ENCODE measurements at places on chromosomes 3 and 15. TPM values are rescaled to one million over a fixed set of nuclear protein-coding genes. Genes with fewer than 3 reads are reported as not detected.

GRCh38 chr3:71047616-71048531 lies 535.7 kb downstream of the FOXP1 start:
- DNase-seq = no peak

DNA sequence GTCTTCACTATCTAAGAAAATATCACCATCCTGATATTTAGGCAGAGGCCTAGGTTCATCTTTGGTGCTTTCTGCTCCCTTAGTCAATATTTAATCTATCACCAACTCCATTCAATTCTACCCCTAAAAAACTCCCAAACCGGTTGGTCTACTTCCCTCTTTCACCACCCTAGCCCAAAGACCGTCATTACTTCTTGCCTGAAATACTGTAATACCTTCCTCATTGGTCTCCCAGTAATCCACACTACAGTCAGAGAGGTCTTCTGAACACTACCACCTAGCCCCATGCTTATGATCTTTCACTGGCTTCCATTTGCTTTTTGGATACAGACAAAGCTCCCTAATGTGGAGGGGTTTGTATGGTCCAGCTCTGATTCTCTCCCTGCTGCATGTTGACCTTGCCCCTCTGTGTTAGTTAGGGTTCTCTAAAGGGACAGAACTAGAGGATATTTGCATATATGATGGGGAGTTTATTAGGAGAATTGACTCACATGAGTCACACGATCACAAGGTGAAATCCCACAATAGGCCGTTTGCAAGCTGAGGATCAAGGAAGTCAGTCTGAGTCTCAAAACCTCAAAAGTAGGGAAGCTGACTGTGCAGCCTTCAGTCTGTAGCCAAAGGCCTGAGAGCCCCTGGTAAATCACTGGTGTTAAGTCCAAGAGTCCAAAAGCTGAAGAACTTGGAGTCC lies 36.4 kb upstream of the ATP2C1 start:
- no peak for DNase-seq

DNA sequence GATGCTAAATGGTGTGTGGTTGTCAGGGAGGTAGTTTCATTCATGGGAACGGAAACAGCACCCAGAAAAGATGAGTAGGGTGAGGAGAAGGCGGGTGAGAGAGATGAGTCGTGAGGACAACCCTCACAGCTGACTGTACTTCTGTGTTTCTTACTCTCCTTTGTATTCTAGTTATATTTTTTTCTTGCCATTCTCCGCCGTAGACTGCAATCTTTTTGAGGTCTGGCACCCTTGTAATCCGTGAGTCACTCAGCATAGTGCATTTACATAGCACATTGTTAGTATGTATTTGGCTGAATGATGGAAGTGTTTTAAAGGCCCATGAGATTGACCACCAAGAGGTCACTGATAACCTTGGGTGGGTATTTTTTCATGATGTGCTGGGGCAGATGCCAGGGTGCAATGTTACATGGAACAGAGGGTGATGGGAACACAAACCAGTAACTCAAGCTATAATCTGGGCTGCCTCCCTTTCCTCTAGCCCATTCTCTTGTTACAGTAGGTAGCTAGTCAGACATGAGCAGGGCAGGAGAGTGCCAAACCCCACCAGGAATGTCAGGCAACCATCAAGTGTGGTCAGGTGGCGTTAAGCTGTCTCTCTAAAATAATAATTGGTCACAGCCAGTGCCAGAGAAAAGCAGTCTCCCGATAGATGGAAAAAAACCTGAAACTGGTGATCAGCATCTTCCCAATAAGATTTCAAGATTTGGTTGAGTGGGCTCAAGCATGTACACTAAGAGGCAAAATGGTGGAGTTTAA lies 18.8 kb upstream of the DGKG start:
- DNase-seq = no peak

The CIDEC gene
- total RNA-seq = not detected

- no peak for DNase-seq
Observed at GRCh38 chr3:55897573-55898224, 410.6 kb upstream of the WNT5A start.

GRCh38 chr3:97860364-97860763 lies 38.6 kb downstream of the CRYBG3 start:
- DNase-seq = no peak

DNA sequence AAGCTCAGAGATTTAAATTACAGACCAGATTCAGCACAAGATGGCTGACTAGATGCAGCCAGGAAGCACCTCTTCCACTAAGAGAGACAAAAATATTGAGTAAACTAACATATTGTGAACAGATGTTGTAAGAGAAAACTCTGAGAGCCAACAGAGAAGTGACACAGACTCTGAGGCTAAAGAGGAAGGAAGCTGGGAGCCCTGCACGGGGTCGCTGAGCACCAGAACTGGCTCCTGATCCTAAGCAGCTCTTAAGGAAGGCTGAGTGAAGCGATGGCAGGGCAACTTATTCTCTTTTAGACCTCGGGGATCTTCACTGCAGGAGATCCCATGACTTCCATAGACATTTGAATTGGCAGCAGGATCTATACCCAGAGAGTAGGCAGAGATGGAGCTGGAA lies 578.0 kb upstream of the GRM7 start:
- no peak for DNase-seq

GRCh38 chr3:172991424-172991996 lies 149.5 kb downstream of the SPATA16 start:
- no peak for DNase-seq

DNA sequence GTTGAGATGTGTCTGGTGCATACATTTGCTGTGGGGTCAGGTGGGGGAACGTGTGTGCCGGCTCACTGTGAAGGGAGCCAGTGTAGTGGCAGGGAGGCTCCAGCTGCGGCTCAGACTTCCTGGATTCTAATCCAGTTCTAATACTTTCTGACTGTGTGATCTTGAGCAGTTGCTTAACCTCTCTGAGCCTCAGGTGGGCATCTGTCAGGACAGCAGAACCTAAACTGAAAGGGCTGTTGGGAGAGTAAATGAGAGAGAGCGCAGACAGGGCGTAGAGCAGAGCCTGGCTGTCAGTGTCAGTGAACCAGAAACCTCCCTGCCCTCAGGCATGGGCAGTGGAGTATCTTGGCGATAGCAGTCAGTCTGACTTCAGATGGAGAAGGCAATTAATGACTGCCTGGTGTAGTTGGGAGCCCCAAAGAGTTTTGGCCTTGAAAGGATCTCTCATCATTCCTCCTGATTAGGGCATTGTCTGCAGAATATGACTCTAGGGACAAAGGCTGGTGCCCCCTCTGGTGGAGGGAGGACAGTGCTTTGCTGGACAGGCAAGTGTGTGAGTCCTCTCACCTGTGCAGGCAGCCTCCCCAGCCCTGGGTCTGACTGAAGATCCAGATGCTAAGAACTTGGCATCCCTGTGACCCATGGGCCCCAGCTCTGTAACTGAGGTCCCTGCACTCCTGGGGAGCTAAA lies 9.6 kb downstream of the KBTBD13 start:
- DNase-seq = no peak

The EIF4E3 gene
- total RNA-seq = 29.7 TPM

DNA sequence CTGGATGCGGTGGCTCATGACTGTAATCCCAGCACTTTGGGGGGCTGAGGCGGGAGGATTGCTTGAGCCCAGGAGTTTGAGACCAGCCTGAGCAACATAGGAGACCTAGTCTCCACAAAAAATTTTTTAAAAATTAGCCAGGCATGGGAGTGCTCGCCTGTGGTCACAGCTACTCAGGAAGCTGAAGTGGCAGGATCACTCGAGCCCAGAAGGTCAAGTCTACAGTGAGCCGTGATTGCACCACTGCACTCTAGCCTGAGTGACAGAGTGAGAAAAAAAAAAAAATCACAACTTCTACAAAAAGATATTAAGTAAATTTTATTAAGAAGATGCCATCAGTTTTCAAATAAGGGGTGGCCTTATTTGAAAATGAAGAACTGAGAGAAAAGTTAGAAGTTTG lies 11.9 kb upstream of the PLA2G4D start:
- no peak for DNase-seq

DNA sequence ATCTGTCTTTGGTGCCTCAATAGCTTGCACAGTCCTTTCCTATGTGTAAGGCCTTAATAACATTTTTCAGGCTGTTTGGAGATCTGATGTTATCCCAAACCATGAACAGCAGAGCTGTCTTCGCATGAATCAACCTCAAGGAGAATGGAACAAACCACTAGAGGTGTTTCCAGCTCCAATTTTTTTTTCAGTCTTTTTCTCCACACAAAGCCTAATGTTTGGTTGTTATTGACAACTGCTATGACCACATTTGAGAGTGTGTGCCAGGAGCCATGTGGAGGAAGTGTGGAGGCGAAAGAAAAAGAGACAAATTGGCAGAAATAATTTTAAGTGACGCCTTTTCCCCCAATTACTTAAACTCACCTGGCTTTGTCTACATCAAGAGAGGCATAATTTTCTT lies 38.7 kb downstream of the RTP4 start:
- DNase-seq = no peak

DNA sequence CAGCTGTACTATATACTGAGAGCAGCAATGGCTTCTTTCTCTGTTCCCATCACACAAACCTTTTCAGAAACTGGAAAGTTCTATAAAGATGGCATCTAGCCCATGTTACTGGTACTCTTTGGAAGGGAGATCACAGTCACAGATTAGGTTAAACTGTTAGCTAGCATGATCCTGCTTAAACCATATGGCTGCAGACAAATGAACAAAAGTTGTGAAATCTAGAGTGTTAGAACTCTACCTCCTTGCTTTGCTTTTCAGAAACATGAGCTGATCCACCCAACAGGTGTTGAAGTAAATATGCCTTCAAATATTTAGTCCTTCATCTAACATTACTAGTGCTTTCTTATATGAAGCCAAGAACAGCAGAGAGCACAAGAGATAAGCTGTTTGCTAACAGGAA lies 102.6 kb downstream of the SNRK start:
- no peak for DNase-seq

- DNase-seq = no peak
Observed at GRCh38 chr15:65323071-65323511, 18.6 kb downstream of the RNU5B-1 start.

DNA sequence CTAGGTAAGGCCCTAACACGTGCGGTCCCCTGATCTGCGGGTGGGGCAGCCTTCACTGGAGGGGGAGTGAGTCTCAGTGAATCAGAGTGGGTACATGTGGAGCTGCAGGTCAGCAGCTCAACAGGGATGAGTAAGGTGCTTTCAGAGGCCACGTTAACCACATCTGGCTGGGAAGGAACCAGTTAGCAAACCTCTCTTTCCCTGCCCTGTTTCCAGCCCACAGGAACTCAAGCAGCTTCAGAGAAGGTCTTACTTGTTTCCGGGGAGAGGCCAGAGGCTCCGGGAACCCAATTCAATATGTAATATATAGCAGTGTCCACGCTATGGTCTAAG lies 175.3 kb downstream of the XXYLT1 start:
- DNase-seq = no peak

GRCh38 chr3:101513419-101513986 lies 491 bp upstream of the SENP7 start:
- no peak for DNase-seq

All from activated naive CD4-positive, alpha-beta T cell treated with anti-CD3 and anti-CD28 coated beads, Interleukin-2, amount 50 U/mL, for 72 hours (primary cell).